ENCODE measurements at places on chromosomes 7 and 10.

DNA sequence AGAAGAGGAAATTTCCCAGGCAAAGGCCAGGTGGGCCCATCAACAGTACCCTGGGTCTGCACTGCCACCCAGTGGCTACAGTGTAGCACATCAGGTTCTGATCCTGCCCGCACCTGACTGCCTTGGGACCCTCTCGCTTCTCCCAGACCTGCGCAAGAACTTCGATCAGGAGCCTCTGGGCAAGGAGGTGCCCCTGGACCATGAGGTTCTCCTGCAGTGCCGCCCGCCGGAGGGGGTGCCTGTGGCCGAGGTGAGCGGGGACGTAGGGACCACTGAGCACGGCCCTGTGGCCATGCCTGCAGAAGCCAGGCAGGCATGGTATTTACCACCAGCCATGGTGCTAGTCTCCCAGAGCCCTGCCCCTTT, 33.9 kb upstream of the SLC29A3 start:
- DNase-seq, result no peak

- no peak for DNase-seq
Measured at GRCh38 chr7:95531605-95532219, 46.0 kb downstream of the ASB4 start.

- DNase-seq, result no peak
Measured at GRCh38 chr10:123771877-123772644, 105.9 kb downstream of the GPR26 start.

DNA sequence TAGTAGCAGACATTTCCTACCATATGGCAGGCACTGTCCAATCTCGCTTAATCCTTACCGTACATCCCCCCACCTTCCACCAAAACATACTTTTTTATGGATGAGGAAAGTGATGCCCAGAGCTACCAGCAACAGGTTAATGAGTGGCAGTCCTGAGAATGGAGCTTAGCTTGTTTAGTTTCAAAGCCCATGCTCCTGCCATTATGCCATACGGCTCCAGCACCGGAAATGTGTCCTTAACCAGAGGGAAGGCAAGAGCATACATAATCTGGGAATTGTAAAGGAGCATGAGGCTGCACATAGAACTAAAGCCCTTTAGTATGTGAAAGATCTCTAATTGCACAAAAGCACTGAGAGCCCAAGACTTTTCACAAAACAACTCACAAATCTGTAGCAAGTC, 155.9 kb upstream of the PHYHIPL start:
- DNase-seq, result no peak

DNA sequence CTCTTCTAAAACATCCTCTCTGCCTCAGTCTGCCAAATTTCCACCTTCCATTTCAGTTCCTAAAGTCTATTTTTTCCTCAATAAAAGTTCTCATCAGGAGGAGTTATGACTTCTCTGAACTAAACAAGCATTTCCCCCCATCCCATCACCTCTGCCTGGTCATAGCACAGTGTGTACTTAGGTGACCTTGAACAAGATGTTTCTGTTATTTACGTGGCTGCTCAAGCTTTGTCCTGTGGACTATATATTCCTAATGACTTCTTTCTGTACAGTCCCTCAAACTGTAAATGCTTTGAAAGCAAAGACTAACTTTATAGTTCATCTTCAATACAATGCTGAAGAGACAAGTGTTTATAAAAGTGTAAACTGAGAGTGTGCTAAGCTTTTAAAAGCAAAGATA, 166.9 kb downstream of the CPEB3 start:
- DNase-seq, result no peak

GRCh38 chr10:74063256-74063655, 65.3 kb downstream of the VCL start:
- DNase-seq, result no peak

GRCh38 chr7:75617634-75618234, 121.0 kb downstream of the HIP1 start:
- DNase-seq, result peak; percentile 26

DNA sequence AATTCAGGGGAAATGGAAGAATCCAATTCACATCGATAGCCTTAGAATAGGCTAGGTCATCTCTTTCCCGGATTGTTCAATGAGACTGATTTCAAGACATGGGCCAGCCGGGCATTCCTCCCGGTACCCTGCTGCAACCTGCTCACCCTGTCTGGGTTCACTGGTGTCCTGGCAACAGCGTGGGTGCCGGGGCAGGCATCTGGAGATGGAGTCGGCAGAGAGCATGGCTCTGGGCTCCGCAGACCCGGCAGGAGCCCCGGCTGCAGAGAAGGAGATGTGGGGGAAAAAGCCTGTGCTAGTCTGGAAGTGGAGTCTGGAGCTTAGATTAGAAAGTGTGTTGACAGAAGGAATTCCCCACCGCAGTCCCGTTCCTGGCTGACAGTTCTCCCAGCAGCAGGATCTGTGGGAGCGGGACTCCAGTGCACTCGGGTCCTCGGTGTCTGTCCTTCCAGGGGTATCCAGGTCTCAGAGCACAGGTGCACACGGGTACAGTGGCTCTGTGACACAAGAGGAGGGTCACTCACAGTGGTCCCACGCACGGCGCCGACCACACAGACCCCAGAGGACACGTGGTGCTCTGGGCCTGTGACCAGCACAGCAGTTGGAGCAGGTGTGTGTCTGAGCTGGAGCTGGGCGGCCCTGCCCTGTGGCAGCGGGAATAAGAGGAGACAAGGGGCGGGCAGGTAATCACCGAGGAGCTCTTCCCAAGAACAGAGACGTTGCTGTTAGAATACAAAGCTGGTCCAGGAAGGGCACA, 65.7 kb upstream of the PITRM1 start:
- DNase-seq, result no peak

DNA sequence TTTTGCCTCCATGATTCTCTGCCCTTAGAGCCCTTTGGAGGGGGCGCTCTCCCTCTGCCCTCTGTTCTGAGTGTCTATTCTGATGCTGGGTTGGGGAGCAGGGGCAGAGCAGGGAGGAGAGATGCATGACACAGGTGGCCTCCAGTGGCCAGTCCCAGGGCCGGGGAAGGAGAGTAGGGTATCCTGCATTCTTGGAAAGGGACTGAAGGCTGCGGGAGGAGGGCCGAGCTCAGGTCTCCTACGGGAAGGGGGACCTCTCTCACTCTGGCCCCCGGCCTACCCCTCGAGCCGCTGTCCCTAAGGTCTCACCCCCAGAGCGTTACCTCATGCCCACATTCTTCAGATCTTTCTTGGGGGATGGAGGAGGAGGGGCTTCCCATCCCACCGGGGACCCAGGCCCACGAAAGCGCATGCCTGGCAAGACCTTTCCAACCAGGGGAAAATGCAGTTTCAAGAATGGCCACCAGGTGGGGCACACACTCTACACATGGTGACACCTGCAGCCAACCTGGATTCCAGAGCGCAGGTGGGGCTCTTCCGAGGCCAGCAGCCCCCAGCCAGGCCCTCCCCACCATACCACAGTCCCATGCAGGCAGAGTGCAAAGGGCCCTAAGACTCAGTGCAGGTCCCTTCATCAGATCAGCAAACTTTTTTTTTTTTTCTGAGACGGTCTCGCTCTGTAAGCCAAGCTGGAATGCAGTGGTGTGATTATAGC, 86.4 kb downstream of the MYL10 start:
- peak; percentile 63 for DNase-seq

DNA sequence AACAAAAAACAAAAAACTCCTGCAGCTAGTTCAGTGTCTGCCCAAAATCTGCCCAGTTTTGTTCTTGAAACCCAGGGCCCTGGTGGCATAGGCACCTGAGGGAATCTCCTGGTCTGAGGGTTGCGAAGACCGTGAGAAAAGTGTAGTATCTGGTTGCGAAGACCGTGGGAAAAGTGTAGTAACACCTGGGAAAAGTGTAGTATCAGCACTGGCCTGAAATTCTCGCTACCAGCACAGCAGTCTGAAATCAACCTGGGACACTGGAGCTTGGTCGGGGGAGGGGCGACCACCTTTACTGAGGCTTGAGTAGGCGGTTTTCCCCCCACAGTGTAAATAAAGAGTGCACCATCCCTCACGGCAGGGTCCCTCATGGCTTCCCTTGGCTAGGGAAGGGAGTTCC, 82.5 kb upstream of the SP4 start:
- no peak for DNase-seq

DNA sequence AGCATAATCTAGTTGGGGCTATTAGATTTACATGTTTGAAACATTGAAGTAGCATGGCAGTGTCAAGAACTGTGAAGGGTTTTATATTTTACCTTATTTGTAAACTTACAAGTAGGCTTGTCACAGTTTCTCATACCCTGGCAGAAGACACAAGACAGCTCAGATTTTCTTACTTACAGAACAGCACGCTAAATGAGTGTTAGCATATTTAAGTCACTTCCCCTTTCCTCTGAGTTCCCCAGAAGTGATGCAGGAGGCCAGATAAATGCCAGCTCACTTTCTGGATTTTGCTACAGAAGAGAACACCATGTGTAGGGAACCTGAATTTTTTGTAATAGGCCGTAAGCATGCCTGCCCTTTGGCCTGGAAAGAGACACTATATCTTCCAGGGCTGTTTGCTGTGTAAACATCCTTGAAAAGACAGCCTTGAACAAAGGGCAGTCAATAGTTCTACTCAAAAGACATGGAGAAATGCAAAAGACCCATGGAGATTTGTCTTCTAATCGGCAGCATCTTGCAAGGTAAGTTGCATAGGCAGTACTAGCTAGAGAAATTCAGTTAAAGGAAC, 279.1 kb downstream of the PHF14 start:
- DNase-seq, result no peak

DNA sequence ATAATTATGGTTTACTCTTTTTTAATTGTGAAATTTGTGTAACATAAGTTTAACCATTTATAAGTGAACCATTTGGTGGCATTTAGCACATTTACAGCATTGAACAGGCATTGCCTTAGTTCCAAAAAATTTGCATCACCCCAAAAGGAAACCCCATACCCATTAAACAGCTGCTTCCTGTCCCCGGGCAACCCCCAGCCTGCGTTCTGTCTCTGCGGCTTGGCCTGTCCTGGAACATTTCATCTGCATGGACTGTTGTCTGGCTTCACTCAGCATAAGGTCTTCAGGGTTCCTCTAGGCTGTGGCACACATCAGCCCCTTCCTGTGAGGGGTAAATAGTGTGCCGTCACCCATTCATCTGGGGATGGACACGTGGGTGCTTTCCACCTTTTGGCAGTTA, 6.9 kb downstream of the RET start:
- no peak for DNase-seq
